ENCODE measurements at places on chromosomes 1 and 21.

DNA sequence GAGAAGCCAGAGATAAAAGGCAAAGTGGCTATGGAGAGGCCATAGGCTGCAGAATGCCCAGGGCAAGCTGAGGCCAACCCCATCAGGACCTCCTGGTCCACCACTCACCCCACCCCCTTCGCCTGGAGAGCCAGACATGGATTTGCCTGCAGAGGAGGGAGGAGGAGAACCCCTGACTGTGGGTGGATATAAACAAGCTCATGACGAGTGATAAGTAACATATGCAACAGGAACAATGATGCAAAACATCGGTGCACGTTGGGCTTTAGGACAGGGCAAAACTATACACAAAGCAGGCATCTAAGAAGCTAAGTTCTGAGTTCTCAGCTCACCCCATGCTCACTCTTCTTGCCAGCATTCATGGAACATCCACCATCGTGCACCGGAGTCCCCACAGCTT lies 150.3 kb downstream of the ETS2 start:
- no peak for DNase-seq

- DNase-seq: no peak
These were observed at the start of gene LINGO4 for GRCh38 chr1:151805066-151805820. Gene LINGO4, minus strand, starts transcription at chr1:151805419. Its CDS starts 2,715 bp downstream, at chr1:151802704.

GRCh38 chr1:2156866-2157265 lies 37.7 kb downstream of the FAAP20 start:
- DNase-seq: no peak

DNA sequence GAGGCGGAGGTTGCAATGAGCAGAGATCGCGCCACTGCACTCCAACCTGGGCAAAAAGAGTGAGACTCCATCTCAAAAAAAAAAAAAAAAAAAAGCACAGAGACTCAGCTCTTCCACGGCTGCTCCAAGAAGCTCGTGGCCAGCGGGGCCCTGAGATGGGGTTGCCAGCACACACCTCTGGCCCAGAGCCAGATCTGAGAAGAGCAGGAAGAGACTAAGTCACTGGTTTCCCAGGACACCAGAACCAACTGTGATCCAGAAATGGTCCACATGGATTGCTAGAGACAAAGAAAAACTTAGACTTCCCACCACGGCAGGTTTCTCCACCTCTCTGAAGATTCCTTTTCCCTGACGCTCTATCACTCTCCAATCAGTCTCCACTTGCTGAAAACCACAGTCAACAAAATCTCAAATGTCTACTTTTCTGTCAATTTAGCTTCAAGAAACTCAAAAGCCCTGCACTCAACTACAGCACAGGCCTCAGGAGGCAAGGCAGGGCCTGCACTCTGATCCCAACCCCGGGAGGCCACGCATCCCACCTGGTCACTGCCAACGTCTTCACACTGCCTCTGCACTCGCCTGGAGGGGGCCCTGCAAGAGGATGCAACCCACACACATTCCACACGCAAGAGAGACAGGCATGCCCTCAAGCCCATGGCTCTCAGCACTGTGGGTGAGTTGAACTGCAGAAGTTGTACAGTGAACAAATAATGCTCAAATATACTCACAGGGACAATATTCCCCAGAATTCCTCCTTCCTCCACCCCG lies 79.0 kb downstream of the NPHP4 start:
- no peak for DNase-seq

DNA sequence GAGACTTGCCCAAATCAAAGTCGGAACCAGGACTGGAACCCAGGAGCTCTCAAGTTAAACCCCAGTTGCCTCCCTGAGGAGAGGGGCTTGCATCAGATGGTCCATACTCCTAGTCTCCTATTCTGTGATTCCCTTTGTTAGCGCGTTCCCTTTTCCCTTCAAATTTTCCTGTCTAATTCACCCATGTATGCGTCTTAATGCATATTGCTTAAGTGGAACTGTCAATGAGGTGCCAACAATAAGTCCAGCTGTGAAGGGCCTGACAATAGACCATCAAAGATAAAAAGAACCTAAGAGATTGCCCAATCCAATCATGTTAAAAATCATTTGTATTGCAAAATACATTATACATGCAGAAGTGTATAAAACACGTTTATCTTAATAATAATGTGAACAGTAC lies 634 bp upstream of the SPATA6 start:
- no peak for DNase-seq

- no peak for DNase-seq
These were observed 428.1 kb downstream of the PRDM2 start for GRCh38 chr1:14128096-14128495.

DNA sequence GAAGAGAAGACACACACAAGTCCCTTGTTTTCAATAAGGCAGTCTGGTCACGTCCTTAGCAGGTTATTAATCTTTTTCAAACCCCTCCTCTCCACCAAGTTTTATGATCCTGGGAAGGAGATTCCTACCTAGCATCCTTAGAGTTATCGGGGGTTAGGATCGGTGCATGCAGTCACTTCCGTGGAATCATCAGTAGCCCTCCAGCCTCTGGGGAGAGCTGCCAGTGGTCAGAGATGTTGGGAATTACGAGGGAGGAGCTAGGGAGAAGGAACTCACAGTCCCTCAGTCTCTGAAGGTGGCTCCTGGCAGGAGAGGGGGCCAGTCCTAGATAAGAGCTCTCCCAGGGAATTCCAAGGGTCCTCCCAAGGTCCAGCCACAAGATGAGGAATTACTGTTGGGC lies 57.7 kb upstream of the ATP5PO start:
- no peak for DNase-seq

- no peak for DNase-seq
These were observed 988.8 kb upstream of the B3GALT2 start for GRCh38 chr1:194175251-194175650.

DNA sequence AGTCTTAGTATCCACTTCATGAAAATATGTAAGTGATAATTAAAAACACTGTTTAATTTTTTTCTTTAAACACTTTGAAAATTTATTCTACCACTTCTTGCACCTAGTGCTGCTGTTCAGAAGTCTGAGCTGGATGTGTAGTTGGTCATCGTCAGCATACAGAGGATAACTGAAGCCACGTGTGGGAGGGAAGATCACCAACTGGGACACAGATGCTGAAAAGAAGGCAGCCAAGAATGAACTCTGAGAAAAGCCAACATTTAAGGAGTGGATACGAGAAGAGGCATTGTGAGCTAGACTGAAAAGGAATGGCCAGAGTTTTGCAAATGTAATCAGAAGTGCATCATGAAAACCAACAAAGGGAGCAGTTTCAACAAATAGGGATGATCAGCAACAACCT lies 24.6 kb upstream of the CLCA4 start:
- no peak for DNase-seq

DNA sequence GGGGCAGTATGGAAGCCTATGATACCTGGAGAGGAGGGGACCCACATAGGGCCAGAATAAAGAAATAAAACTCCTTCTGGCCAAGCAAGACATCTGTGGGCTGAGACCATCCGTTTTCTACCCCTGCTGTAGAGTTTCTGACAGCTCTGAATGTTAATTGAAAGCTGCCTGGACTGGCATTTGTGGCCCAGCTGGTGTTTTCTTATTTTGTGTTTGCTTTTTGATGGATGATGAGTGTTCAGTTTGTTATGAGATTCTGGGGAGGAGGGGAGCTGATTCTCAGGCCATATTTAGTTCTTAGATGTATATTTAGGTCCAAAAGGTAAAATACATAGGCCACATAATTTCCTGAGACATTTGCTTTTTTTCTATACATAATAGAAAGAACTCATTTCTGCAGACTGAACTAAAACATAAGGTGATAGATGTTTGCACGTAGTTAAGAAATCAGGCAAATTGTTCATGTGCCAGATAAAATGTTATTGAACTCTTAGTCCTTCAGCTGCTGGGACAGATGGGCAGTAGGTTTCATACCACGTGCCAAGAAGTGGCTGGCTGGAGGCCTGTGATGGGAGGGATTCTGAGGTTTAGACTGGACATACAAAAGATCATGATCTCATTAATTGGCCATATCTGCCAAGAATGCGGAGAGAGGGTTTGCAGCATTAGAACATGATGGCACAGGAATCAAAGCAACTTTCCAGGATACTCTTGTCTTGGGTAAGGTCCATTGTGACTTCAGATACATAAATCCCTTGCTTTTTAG lies 54.1 kb downstream of the DSCAM start:
- no peak for DNase-seq

GRCh38 chr1:12166834-12167492 lies at the start of gene TNFRSF1B:
Gene TNFRSF1B, plus strand, starts transcription at chr1:12166991. Its CDS starts 101 bp downstream, at chr1:12167092.
- no peak for DNase-seq

GRCh38 chr1:195113471-195113870 lies 1494.8 kb downstream of the KCNT2 start:
- DNase-seq: no peak

DNA sequence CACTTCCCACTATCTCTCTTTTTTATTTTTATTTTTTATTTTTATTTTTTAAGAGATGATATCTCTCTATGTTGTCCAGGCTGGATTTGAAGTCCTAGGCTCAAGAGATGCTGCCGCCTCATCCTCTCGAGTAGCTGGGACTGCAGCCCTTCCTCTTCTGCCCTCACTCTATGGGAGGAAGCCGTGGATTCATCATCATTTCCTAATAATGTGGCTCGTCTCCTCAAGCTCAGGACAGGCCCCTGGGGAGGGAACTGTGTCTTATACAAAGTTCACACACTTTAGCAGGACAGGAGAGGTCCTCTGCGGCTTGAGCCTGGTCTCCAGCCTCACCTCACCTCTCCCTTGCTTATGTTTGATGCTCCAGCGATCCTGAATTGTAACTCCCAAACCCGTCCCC lies 16.5 kb upstream of the IFFO2 start:
- DNase-seq: no peak

DNA sequence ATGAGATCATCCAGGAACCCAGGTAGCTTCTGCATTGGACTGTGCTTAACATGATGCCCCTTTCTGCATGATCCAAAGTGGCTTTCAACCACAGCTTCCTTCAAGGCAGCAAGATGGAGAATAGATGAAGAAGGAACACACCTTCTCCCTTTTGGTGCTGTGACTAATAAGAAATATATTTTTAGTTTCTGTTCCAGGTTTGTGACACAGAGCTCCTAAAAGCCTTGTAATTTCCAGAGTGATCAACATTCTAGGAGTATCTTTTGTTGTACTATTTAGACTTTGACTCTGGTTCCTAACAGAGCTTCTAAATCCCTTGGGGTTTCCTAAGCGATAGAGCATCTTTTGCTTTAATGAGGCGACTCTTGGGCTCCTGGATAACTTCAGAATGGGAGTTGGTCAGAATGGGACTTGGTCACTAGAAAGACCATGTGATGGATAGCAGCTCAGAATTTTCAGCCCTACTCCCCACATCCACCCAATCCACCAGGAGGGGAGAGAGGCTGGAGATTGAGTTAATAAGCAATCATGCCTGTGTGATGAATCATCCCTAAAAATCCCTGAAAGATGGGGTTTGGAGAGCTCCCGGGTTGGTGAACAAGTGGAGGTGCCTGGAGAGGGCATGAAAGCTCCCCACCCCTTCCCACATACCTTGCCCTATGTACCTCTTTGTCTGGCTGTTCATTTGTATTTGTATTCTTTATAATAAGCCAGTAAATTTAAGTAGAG lies 134.8 kb downstream of the FGGY start:
- no peak for DNase-seq

- no peak for DNase-seq
These were observed 286.9 kb downstream of the DISC1 start for GRCh38 chr1:231913493-231913892.

- DNase-seq: no peak
These were observed 245.7 kb upstream of the RGS18 start for GRCh38 chr1:191912517-191912916.

GRCh38 chr1:217472915-217473314 lies 158.0 kb downstream of the GPATCH2 start:
- no peak for DNase-seq

DNA sequence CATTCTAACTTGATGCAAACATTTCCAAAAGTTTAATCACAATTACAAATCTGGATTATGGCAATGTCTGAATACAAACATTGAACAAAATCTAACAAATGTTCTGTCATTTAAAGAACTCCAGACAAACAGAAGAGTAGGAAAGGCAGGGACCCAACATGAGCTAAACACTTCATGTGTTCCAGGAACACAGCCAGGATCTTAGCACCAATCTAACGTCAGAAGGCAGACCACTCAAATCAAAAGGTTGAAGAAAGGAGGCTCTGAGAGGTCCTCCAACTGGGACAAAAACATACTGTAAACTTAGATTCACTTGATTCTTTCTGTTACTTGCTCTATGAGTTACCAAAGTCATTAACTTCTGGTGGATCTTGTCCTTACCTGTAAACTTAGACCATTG lies 374.0 kb downstream of the NEGR1 start:
- DNase-seq: no peak

GRCh38 chr1:147109762-147110161 lies 62.5 kb downstream of the PRKAB2 start:
- no peak for DNase-seq

- DNase-seq: no peak
These were observed 15.4 kb upstream of the SELENON start for GRCh38 chr1:25784575-25785051.

- DNase-seq: no peak
These were observed 13.6 kb upstream of the CDK11B start for GRCh38 chr1:1672181-1672965.

- no peak for DNase-seq
These were observed 21.7 kb upstream of the COL6A1 start for GRCh38 chr21:45959779-45960390.

GRCh38 chr1:233575450-233575849 lies 38.5 kb upstream of the KCNK1 start:
- no peak for DNase-seq

- DNase-seq: no peak
These were observed 33.6 kb upstream of the FMN2 start for GRCh38 chr1:240058049-240058448.

Data from stimulated activated CD4-positive, alpha-beta T cell treated with anti-CD3 and anti-CD28 coated beads, Interleukin-1b, Interleukin-23, amount 100 ng/mL, for 1 hour (primary cell).